ENCODE measurements at places on chromosomes 11 and 22.

GRCh38 chr11:120928627-120929026 is 95.3 kb upstream of the TBCEL start:
- DNase-seq, result no peak

DNA sequence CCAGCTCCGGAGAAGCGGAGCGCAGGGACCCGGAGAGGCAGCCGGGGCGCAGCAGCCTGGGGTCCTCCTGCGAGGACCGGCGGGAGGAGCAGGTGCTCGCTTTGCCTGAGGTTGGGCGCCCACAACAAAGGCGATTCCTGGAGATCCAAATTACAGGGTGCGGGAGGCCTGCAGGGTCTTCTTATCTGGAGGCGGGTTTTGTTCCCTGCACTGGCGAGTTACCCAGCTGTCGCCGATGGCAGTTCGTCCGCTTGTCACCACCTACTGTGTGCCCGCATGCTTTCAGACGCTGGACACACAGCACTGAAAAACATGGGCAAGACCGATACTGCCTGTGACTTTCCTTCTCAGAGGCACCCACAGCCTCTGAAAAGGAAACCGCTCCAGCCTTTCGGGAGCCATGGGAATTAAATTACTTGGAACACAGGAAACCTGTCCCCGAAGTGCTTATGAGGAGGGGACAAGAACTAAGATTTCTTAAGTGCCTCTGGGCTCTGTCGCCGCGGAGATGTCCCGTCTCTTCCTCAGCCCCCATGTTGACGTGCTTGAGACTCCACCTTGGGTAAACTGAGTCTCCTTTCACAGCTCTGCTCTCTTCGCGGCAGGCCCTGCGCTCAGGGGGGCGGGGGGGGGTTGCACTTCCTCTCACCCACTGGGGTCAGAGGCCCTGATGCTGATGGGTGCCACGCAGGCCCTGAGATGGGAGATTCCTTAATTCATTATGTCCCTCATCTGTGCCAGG is 1.3 kb upstream of the ZFTA start:
- DNase-seq, result no peak

- no peak for DNase-seq
These were observed 55.5 kb downstream of the FAM76B start for GRCh38 chr11:95734009-95734572.

- no peak for DNase-seq
These were observed 104.7 kb upstream of the BID start for GRCh38 chr22:17878941-17879340.

DNA sequence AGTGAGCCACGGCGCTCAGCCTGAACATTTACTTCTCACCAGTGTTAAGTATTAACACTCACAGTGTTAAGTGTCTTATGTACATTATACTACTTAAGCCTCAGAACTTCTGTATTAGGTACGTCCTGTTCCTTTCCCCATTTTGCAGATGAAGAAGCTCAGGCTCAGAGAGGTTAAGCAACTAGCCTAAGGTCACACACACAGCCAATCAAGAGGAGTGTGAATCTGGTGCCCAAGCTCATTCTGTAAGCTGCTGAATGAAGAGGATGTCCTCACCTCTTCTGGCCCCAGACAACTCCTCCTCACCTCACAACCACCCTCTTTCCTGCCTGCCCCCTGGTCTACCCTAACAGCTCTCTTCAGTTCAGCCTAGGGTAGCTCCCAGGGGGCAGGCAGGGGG is 29.9 kb downstream of the CREB3L1 start:
- no peak for DNase-seq
